Mesenchymal stem cell (in vitro differentiated cells and primary cell): ENCODE measurements at places on chromosomes 2 and 18.

GRCh38 chr2:42980764-42981416, 188.5 kb upstream of the HAAO start:
- DNase-seq, result no peak

GRCh38 chr2:199370150-199370780, 87.5 kb downstream of the SATB2 start:
- no peak for DNase-seq

DNA sequence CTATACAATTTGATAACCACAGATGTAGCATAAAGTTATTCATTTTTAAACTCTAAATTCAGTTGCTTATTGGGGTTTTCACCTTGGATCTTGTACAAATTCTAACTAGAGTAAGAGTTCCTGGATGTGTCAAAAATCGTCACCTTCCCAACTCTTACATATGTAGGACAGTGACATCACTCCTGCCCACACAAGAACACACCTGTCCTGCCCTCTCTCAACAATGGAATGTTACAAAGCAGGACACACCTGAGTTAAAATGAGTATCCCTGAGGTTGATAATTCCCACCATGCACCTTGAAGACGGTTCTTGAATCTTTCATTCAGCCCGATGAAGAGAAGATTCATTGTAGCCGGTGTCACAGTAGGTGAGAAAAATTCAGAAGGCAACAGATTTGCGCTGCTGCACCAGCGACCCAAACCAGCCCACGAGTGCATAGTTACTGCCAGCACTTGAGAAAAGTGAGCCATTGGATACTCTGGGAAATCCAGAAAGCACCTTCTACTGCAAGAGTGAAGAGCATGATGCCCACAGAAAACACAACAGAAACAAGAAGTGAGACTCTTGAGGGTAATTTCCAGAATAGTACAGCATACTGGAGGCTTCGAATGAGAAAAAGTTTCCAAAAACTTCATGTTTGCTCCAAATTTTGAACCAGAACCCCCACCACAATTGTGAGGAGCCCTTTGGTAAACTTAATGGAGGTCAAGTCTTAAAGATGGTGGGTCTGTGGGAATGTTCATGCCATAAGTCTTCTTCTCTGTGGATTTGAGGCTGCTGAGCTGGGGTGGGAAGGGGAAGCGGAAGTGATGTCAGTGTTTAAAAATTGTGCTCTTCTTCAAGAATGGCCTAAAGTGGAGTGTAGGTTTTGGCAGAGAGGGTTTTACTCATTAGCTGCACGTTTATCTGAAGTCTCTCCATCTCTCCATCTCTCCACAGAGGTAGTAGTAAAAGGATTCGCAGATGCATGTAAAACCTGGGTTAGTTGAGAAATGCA, 34.7 kb upstream of the ADAM23 start:
- DNase-seq, result no peak

GRCh38 chr2:156380117-156380645, 47.7 kb upstream of the NR4A2 start:
- DNase-seq, result no peak

DNA sequence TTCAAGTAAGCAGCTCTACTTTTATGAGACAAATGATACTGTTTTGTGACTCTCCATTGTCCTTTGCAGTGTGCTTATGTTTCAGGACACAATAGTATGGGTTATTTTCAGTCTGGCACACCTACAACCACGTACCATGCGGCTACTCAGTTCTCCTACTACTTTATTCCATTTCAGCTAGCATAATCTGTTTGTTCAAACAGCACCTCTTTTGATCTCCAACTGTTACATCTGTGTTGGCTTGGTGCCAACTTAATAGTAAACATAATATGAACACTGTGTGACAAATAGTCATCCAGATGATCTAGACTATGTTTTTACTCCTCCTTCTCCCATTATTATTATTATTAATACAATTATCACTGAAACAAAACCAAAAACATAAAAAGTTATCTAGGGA, 40.5 kb downstream of the MYO3B start:
- DNase-seq, result no peak

DNA sequence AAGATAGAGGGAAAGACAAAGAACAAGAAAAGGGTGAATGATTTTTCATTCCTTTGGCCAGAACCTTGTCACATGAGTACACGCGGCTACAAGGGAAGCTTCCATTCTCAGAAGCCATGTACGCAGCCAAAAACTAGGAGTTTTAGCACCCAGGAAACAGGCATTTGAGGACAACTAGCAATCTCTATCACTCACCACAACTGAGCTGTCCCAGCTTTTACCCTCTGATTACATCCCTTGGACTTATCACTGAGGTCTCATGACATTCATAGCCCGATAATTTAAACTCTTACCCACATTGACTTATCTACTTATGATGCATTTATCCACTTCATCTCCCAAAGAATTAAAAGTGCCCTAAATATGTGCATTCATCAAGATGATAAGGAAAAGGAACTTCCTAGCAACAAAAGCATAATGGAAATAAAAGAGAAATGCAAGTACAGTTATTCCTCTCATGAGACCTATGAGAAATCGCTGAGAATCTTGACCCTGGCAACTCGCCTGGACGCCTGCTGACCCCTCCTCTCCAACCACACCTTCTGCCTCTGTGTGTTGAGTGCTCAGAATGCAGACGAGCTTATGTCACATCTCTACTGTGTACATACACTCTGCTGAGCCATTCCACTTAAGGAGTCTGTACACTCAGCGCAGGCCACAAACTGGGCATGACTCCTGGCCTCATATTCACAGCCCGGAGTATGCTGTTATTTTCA, 28.7 kb upstream of the MFSD6 start:
- peak; percentile 11 for DNase-seq

DNA sequence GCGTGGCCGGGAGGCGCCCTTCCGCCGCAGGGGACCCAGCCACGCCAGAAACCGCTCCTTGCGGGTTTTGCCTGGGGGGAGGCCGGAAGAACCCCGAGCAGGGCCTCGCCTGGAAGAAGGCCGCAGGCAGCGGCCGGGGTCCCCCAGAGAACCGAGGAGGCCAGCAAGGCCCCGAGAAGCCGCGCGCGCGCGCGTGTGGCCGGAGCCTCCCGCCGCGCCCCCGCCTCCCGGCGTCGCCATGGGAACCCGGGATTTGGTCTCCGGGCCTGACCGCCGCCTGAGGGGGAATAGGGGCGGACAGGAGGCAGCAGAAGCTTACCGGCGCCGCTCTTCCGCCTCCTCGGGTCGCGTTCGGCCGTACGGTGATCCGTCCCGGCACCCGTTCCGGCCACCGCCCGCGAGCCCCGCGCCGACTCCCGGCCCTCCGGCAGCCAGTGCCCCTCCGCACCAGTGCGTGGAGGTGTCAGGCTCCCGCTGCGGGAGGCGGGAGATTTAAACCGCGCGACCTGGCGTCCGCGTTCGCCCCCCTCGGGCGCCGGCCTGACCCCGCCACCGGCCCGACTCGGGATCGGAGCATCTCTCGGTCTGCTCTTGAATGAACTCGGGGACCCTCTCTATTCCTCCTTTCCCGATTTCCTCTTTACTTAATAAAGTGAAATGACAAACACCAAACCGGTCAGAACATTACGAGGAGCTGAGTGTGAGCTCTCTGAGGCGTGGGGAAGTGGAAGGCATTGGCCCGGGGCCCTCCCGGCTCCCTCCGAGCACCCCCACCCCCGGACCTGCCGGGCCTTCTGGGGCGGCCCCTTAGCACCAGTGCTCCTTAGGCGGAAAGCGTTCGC, at the start of gene ICA1L:
TSS of gene ICA1L (minus strand) at position 467 of the 842 bp plus-strand sequence. CDS start 42,757 bp downstream, outside the sequence.
- peak; percentile 75 for DNase-seq

- DNase-seq, result peak; percentile 65
Measured at GRCh38 chr2:70964596-70965386, 13.6 kb upstream of the ANKRD53 start.

DNA sequence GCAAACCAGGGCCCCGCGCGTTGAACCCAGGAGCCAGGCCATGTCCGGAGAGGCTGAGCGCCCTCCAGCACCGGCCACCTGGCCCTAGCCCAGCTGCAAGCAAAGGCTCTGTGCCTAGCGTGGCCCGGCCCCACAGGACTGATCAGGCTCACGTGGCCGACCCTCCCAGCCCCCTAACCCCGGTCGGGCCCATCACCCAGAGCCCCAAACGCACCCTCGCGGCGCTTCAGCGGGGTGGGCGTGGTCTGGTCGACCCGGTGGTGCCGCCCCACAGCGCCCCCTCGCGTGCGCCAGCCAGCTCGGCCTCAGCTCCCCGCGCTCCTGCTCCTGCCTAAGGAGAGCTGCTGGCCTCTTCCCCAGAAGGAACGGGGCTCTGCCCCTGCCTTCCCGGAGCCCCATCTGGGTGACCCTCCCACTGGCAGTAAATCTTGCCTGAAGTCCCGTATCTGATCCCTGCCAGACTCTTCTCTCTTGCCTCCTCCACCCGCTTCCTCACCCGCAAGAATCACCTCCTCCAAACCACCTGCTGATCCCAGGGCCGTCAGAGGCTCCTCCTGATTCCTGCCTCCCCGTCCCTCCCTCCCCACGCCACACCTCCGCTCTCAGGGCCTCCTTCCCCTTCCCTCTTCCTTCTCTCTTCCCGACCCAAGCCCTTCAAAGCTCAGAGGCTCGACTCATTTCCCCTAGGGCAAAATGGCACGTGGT, 12.3 kb upstream of the TEX51 start:
- peak; percentile 13 for DNase-seq

GRCh38 chr2:136012315-136012714, 26.9 kb upstream of the DARS1 start:
- DNase-seq, result no peak

- no peak for DNase-seq
Measured at GRCh38 chr2:3174626-3175567, 202.7 kb downstream of the EIPR1 start.

DNA sequence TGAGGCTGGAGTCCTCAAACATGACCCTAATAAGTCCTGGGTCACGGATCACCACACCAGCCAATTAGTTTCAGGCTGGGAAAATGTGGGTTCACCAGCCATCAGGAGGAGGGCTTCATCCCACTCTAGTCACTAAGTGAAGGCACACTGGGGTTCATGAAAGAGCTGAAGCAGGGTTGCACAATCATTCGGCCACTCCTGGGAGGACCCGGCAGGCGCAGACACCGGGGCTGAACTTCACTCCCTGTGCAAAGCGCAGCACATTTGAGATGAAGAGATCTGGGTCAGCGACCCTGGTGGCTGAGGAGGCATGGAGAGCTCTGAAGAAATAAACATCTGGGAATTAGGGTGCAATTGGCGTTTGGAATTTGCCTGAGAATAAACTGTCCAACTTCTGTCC, 684.4 kb upstream of the SALL3 start:
- DNase-seq, result no peak

- DNase-seq, result peak; percentile 63
Measured at GRCh38 chr2:8684540-8684877, 2.7 kb downstream of the ID2 start.

DNA sequence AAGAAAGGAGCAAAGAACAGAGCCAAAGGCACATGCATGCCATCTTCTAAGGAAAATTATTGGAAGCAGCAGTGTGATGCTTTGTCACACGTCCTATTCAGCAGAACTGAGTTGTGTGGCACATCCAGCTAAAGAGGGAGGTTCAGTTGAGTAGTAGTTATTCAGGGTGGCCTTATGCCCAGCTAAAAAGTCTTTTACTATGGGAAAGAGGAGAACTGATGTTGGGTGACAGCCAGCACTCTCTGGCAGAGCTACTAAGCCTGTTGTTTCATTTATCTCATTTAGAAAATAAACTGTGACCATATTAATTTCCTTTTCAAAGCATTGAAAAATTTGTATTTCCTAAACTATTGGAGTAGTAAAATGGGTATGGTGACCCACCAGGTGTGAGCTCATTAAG, 18.5 kb downstream of the ITGA6 start:
- DNase-seq, result no peak
